Fibroblast of the aortic adventitia (primary cell): ENCODE measurements at places on chromosomes 1 and 21.

DNA sequence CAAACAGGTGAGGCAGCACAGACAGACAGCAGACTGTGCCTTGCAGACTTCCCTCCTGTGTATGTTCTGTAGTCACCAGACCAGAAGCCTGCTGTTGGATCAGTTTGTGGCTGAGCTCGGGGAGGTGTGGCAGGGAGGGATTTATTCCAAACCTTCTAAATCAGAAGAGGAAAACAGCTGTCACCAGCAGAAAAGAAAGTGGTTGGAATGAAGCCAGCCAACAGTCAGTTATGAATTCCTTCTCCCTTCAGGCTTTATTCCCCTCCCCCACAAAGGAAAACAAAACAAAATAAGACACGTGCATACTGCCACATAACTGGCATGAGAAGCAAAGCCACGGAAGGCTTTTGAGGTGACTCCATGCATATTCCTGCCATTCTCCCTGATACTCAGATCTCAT lies 19.0 kb upstream of the PIGV start:
- peak; percentile 67 for DNase-seq

GRCh38 chr21:34201001-34201400 lies 127.6 kb downstream of the MRPS6 start:
- no peak for DNase-seq

- DNase-seq, result no peak
Observed at GRCh38 chr1:187763976-187764375, 935.2 kb downstream of the PLA2G4A start.

- DNase-seq, result no peak
Observed at GRCh38 chr1:53573522-53573921, 114.3 kb downstream of the DMRTB1 start.

DNA sequence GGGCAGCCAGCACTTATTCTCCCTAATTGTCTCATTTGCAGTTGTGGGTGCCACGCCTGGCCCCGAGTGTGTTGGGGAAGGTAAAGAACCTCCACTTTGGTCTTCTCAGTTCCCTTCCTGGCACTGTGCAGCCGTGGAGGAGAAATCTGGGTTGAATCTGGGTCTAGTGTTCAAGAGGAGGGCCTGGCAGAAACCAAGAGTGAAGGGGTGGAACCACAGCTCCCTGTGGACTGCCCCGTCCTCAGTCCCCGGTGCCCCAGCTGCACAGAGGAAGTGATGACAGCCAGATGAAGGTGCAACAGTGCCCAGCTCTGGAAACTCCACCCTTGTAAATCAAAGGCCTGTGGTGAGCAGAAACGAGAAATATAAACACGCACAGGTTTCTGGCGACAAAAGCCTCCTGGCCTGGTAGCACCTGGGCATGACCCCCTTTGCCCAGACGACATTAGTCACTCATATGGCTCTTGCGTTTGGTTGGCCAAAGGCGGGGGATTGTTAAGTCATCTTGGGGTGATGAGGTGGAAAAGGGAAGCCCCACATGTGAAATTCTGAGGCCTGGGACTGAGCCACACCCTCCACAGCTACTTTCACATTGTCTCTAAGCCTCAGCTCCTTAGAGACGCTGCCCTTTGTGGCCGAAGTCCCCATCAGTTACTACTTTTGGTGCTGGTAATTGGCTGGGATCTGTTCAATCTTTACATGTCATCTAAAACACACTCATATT lies 4.2 kb upstream of the ECE1 start:
- DNase-seq, result no peak
